Fibroblast of villous mesenchyme (primary cell): ENCODE measurements at places on chromosomes 7 and 10. TPM values are rescaled to one million over a fixed set of nuclear protein-coding genes. Genes with fewer than 3 reads are reported as not detected.
A peak's percentile ranks its signal among the peaks of the same experiment; 100 is the strongest.

The CALHM1 gene
- not detected in 2 replicates for total RNA-seq

GRCh38 chr7:99992330-99993038 is 16.7 kb upstream of the AZGP1 start:
- DNase-seq = no peak

The GPR26 gene
- total RNA-seq = not detected in 2 replicates

DNA sequence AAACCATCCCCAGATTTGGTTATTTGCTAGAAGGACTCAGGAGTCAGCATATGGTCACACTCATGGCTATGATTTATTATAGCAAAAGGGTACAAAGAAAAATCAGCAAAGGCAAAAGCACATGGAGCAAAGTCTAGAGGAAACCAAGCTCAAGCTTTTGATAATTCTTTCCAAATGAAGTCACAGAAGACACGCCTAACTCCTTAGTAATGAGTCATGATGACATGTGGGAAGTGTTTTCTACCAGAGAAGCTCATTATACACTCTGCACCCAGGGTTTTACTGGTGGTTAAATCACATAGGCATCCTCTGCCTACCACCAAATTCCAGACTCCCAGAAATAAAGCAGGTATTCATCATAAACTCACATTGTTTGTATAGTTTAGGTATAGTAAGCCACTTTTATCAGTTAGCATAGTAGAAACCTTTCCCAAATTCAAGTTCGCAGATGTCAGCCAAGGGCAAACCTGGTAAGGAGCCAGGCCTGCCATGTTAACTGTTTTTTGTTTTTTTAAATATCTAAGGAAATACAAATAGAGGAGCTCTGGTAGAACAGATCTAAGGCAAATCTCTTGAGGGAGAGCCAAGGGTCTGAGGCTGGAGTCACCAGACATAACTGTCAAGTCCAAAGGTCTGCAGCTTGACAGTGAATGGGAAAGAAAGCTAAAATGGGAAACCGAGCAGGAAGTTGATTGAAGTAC is 15.4 kb upstream of the HIBADH start:
- DNase-seq = peak; percentile 92

- no peak for DNase-seq
Observed at GRCh38 chr7:108528183-108528712, 2.3 kb upstream of the PNPLA8 start.
